Stimulated activated CD8-positive, alpha-beta memory T cell treated with anti-CD3 and anti-CD28 coated beads, Interleukin-4, amount 100 ng/mL, for 48 hours (primary cell): ENCODE measurements at places on chromosomes 16 and 17.

GRCh38 chr16:88789594-88789993 is 4.6 kb upstream of the PIEZO1 start:
- DNase-seq = no peak

DNA sequence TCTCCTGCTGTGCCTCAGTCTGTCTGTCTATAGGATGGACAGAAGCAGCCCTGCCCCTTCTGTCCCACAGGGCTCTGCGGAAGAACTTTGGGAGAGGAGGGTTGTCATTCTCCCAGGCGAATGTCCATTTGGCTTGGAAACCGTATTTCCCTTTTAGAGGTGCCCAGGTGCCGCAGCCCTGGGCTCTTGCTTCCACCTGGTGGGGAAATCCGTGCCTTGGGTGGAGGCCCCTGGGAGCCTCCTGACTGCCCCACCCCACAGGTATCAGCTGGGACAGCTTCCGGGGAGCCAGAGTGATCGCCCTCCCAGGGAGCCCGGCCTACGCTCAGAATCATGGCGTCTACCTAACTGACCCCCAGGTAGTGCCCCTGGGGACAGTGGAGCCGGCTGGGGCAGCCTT is 12.7 kb downstream of the FCSK start:
- DNase-seq = no peak

- DNase-seq = no peak
Measured at GRCh38 chr17:77869041-77869599, 89.4 kb upstream of the TNRC6C start.

- DNase-seq = peak; percentile 95
Measured at GRCh38 chr17:41966463-41967140, at the start of gene CNP. Gene CNP (plus strand): TSS chr17:41966795. CDS start chr17:41966885, 90 bp downstream.

DNA sequence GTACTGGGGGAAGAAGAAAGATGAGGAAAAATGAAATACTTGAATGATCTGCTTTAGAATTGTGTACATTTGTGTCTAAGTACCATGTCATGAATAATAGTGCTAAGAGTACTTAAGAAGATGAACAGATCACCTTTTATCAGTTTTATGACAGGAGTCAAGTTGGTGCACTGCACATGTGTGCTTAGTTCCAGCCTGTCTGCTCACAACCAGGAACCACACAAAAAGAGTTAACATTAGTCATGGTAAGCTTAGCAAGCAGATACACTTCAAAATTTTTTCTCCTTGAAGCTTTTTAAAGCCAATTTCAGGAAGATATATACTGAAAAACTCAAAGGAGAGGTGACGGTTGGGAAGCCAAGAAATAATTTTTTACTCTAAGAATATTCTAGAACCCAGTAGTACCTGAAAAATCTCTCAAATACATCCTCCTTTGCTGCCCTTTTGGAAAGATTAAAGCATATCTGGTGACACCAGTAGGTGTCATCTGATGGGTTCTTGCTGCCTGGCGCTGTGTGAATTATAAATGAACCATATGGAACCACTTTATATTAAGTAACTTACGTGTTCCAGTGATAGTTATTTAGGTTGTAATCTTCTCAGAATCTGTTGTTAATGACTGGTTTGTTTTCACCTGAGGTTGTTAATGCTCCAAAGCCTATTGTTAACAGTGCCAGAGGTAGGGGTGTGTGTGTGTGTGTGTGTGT is 93.4 kb downstream of the MSI2 start:
- DNase-seq = no peak

GRCh38 chr16:85696781-85697180 is 8.0 kb upstream of the GINS2 start:
- no peak for DNase-seq

DNA sequence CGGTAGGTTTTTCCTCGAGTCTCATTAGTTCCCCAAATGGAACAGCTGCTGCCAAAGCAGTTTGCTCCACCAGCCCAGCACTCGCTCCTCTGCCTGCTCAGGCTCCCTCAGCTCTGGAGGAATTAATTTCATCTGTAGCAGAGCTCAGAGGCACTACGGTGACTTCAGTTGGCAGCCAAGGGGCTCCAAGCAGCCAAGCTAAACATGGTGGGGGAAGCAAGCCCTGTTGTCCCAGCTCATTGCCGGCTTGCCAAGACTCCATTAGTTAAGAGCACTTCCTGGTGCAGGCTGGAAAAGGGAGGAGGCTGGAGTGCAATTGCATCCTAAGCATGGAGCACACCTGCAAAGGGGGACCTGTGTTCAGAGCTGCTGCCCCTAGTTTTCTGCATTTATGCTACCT is 78.7 kb upstream of the GPRC5B start:
- no peak for DNase-seq

GRCh38 chr17:72529386-72529785 is 408.6 kb downstream of the SOX9 start:
- no peak for DNase-seq

- DNase-seq = no peak
Measured at GRCh38 chr17:61594294-61594825, 3.3 kb upstream of the NACA2 start.
